ENCODE measurements at places on chromosomes 12 and 14. TPM values are rescaled to one million over a fixed set of nuclear protein-coding genes. Genes with fewer than 3 reads are reported as not detected.

CCDC196 gene
- total RNA-seq: not detected

DNA sequence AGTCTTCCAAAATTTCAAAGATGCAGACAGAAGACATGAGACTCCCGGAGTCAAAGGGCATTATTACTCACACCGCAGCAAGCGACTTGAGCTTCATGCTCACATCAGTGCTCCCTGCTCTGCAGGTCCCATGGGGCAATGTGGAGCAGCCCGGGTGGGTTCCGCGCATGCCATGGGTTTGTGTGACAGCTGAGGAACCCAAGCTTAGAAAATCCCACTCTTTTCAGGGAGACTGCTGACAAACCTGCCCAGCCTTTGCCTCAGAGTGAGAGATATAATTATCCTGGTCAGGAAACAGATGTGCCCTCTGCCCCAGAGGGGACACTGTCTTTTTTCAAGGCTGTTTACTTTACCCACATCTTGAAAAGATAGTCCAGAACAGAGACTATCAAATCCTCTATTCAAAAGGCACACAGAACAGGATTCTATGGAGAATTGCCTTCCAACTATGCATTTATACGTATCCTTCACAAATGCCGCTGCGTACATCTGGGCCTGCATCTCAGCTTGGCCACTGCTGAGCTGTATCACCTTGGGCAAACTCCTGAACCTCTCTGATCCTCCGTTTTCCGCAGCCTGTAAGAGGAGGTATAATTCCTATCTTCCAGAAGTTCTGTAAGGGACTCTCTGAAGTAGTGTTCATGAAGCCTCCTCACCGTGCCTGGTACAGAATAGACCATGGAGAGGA, 16.0 kb downstream of the C14orf132 start:
- DNase-seq: peak; percentile 22

DNA sequence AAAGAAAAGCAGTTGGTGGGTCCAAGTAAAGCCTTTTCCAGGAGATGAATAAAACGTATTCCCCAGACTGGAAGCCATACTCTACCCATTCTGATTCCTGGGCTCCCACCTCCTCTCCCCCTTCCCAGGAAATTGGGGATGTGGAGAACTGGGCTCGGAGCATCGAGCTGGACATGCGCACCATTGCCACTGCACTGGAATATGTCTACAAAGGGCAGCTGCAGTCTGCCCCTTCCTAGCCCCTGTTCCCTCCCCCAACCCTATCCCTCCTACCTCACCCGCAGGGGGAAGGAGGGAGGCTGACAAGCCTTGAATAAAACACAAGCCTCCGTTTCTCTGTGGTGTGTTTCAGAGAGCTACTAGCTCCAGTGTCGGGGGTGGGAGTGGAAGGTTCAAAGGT, 822 bp upstream of the RDH5 start:
- DNase-seq: no peak

DNA sequence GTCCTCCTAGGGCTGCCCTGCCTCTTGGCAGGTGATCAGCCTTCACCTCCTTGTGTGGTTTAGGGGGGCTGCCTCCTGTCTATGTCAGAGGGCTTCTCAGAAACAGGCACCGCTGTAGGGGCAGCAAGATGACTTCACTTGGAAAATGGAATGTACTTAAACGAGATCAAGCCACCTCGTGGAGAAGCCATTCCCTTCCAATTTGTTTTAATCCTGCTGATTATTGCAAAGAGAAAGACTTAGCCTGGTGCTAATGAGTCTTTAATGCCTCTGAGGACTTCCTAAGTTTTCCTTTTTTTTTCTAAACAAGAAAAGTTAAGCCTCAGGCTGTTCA, 62.3 kb upstream of the RFLNA start:
- no peak for DNase-seq

- DNase-seq: peak; percentile 88
Measured at GRCh38 chr14:76201162-76201561, 49.4 kb downstream of the GPATCH2L start.

DNA sequence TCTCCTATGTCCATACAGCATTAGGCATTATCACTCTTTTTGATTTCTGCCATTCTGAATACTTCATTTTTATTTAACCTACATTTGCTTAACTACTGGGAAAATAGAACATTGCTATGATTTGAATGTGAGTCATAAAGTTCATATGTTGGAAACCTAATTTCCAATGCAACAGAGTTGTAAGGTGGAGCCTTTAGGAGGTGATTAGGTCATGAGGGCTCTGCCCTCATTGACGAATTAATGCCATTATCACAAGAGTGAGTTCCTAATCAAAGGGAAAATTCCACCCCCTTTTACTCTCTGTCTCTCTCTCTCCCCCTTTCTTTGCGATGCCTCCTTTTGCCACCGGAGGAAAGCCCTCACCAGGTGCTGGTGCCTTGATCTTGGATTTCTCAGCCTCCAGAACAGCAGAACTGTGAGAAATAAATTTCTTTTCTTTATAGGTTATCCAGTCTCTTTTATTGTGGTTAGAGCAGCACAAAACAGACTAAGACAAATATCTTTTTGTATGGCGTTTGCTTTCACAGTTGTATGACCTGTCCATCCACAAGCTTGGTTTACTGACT, 180.1 kb upstream of the ARID2 start:
- DNase-seq: no peak

- DNase-seq: no peak
Measured at GRCh38 chr14:33946679-33947476, 4.0 kb downstream of the EGLN3 start.

DNA sequence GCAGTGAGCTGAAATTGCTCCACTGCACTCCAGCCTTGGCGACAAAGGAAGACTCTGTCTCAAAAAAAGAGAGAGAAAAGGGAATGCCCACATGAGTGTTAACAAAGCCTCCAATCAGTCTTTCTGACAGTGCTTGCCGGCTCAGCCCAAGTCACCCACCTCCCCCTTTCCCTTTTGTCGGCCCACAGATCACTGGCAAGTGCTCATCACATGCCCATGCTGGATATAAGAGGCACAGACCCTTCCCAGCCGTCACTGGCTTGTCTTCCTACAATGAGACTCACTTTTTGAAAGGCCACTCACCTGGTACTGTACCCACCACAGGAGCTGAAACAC, 70.8 kb downstream of the CCDC88C start:
- no peak for DNase-seq

KRT83 gene
- total RNA-seq: not detected

DNA sequence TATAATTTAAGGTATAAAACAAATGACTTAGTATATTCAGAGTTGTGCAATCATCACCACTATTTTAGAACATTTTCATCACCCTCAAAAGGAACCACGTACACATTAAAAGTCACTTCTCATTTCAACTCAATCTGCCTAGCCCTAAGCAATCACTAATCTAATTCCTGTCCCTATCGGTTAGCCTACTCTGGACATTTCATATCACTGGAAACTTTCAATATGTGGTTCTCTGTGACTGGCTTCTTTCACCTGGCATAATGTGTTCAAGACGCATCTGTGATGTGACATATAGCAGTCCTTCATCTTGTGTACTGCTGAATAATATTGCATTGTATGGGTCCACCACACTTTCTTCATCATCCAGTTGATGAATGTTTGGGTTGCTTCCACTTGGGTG, 15.4 kb upstream of the PIWIL1 start:
- no peak for DNase-seq

DNA sequence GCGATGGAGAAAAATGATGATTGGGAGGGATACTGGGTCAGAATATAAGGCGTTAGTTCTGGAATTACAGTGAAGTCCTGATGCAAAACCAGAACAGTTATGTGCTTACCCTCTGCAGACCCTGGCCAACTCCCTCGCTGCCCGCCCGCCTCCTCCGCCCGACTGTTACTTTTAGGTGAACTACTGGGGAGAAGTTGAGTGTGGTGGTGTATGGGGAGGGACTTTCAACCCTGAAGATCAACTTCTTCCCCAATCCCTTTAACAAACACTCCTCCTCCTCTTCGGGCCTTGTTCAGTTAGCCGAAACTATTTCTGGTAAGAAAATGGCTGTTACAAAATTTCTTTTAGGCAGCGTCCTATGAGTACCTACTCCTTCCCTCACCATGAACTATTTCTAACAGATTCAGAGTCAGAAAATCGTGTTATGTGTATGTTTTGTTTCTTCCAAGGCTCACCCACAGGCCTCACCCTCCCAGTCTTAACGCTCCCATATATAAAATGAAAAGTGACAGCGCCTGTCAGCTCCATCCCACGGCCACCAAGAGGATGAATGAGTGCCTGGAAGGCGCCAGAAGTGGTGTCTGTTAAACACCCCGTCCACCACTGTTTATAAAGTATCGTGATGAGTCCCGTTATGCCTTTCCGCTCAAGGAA, 1.3 kb downstream of the FBXO33 start:
- DNase-seq: peak; percentile 62

- DNase-seq: no peak
Measured at GRCh38 chr14:75168586-75169335, 7.7 kb downstream of the TMED10 start.

DNA sequence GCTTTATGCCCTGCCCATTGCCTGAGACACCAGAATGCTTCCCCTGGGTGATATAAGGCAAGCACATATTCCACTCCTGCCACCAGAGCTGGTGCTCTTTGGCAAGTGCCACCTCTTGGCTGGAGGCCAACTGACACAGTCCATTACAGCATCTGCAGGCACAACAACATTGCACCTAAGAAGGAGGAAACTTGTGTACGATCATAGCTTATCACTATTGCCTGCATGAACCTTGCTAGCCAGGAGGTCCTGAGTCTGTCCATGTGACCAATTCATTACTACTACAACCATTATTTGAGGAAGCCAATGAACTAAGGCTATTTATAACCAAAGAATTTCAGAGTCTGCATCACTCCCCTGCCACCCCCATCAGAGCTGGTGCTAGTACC, 119.8 kb upstream of the SCAF11 start:
- no peak for DNase-seq

DNA sequence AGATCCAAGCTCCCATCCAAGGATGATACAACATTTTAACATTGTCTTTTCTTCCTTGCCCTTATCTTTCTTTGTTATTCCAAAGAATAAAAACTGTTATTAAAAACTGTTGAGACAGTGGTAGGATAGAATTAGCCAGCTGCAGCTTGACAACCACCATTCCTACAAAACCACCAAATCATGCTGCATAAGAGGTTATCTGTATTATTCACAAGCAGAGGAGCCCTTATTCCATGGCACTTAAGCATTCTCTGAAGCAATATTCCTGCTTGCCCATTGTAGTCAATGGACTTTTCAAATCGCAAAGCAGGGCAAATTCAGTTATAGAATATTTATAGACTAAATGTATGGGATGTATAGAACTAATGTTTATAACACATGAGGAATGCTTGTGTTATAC, 3.4 kb downstream of the ABCD2 start:
- no peak for DNase-seq

TAS2R10 gene
- total RNA-seq: not detected

GRCh38 chr12:8499616-8500015, 13.7 kb upstream of the CLEC4D start:
- DNase-seq: no peak

DNA sequence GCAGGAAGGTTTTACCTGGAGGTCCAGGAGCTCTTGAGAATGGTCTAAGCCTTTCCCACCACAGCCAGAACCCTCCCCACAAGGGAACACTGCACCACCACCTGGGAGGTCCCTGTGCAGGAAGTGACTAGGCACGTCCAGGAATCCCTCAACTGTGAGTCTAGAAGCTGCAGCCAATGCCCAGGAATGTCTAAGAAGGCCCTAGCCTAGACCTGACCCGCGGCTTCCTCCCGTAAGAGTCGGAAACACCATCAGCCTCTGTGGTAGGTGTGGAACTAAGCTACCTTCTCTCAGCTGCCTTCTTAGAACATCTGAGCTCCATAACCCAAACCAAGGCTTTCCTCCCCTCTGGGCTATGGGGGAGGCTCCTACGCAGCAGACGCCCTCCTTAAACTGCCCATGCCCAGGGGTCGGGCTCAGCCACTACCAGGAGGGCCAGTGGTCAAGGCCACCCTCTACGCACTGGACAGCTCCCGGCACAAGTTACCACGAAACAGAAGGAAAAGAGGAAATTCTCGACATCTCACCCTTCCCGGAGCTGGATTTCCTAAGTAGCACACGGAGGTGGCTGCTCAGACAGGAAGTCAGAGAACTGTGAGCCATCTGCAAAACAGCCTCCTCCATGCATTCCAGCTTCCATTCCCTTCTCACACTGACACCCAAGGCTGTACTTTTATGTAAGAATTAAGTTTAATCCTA, 25.5 kb downstream of the ZFYVE21 start:
- DNase-seq: no peak

KRT82 gene
- not detected for total RNA-seq

B4GALNT3 gene
- 0.11 TPM for total RNA-seq

- no peak for DNase-seq
Measured at GRCh38 chr12:12214201-12214600, 52.6 kb downstream of the LRP6 start.

- peak; percentile 65 for DNase-seq
Measured at GRCh38 chr14:89564286-89564957, 147.4 kb upstream of the FOXN3 start.

TEDC1 gene
- total RNA-seq: 8.7 TPM

GRCh38 chr12:71840231-71840847, 780 bp downstream of the TBC1D15 start:
- peak; percentile 89 for DNase-seq

RAN gene
- 541 TPM for total RNA-seq

HPD gene
- not detected for total RNA-seq

FLRT2 gene
- 94.1 TPM for total RNA-seq

KRT71 gene
- total RNA-seq: not detected

GRCh38 chr14:83918546-83918945, 1611.4 kb upstream of the FLRT2 start:
- no peak for DNase-seq

- peak; percentile 29 for DNase-seq
Measured at GRCh38 chr14:98494582-98494981, 777.4 kb downstream of the BCL11B start.

DNA sequence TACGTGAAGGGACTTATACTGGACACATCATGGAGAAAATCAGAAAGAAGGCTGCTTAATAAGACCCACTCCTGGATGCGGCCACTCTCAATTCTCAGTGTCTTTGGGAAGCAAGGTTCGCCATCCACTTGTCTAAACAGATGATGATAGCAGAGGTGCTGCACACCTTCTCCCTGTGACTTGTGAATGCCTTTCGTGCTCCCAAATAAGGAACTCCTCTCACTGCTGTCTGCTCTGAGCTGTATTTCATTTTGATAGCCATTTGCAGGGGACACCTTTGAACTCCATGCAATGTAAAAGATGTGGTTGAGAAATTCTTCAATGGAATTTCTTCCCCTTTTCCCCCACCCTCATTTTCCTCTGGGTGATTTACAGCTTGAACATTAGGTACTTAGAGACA, 11.6 kb downstream of the RMST start:
- DNase-seq: no peak

GRCh38 chr14:20494935-20495766, 10.2 kb upstream of the RNASE10 start:
- peak; percentile 65 for DNase-seq

CLEC1B gene
- not detected for total RNA-seq

DNA sequence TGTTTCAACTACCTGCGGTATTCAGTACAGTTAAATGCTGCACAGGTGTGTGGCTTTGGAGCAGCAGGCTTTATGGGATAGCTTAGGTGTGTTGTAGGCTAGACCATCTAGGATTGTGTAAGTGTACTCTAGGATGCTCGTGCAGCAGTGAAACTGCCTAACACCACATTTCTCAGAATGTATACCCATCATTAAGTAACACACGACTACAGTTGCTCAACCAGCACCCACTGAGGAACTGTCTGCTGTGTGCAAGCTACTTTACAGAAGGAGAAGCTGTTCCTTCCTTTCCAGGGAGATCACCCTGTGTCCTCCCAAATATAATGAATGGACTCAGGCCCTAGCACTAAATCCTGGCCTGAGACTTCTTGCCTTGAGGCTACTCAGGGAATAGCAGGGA, 94.8 kb downstream of the SLC24A4 start:
- DNase-seq: no peak

CCDC198 gene
- not detected for total RNA-seq

GRCh38 chr14:94748667-94749347, 21.1 kb downstream of the GSC start:
- no peak for DNase-seq

All from GM23248 (cell line).